ENCODE measurements at places on chromosomes 13 and 19. TPM values are rescaled to one million over a fixed set of nuclear protein-coding genes. Genes with fewer than 3 reads are reported as not detected.

Gene ZSCAN18
- total RNA-seq = 59.0 TPM

- H3K36me3 ChIP-seq = no peaks in the 10 kb centered on the region
- DNase-seq = no peak
- no peak overlapping the region for H3K27ac ChIP-seq
- no peak overlapping the region for H3K4me3 ChIP-seq
- peaks cover 3% of the 10 kb centered on the region for H3K27me3 ChIP-seq
- H3K4me1 ChIP-seq = peaks cover 7% of the 10 kb centered on the region
Measured at GRCh38 chr19:400976-401865, 7.7 kb downstream of the C2CD4C start.

DNA sequence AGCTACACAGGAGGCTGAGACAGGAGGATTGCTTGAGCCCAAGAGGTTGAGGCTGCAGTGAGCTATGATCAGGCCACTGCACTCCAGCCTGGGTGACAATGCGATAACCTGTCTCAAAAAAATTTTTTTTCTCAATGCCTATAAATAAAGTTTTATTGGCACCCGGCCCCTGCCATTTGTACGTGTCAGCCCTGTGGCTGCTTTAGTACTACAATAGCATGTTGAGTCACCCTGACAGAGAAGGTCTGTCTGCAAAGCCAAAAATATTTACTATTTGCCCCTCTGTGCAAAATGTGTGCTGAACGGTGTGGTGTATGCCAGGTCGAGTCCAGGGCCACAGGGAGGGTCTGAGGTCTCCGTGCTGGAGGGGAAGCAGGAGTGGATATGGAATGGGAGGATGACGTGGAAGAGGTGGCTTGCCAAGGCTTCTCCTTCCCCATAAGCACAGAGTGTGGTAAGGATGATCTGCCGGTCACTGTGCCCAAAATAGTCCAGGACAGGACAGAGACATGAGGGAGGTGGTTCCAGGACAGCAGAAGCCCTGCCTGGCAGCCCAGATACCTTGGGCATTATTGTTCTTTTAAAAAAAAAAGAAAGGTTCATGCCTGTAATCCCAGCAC, 10.0 kb downstream of the NMRK2 start:
- H3K36me3 ChIP-seq = no peaks in the 10 kb centered on the region
- no peak overlapping the region for H3K4me3 ChIP-seq
- no peak overlapping the region for H3K27ac ChIP-seq
- no peaks in the 10 kb centered on the region for H3K4me1 ChIP-seq
- DNase-seq = no peak

- H3K4me1 ChIP-seq = no peaks in the 10 kb centered on the region
- no peak for DNase-seq
- H3K27ac ChIP-seq = no peak overlapping the region
- peaks cover 3% of the 10 kb centered on the region for H3K27me3 ChIP-seq
Measured at GRCh38 chr13:110055089-110055488, 251.9 kb downstream of the COL4A1 start.

DNA sequence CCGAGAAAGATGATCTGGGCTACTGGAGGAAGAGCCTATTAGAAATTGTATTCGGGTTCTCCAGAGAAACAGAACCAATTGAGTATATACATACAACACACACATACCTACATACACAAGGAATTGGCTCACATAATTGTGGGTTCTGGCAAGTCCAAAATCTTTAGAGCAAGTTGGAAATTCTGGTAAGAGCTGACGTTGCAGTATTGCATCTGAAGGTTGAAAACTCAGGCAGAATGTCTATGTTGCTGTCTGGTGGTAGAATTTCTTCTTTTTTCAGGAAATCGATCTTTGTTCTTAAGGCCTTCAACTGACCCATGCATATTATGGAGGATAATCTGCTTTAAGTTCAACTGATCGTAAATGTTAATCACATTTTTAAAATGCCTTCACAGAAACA, 15.5 kb upstream of the OLFM4 start:
- no peak for DNase-seq
- peaks cover 18% of the 10 kb centered on the region for H3K27me3 ChIP-seq

DNA sequence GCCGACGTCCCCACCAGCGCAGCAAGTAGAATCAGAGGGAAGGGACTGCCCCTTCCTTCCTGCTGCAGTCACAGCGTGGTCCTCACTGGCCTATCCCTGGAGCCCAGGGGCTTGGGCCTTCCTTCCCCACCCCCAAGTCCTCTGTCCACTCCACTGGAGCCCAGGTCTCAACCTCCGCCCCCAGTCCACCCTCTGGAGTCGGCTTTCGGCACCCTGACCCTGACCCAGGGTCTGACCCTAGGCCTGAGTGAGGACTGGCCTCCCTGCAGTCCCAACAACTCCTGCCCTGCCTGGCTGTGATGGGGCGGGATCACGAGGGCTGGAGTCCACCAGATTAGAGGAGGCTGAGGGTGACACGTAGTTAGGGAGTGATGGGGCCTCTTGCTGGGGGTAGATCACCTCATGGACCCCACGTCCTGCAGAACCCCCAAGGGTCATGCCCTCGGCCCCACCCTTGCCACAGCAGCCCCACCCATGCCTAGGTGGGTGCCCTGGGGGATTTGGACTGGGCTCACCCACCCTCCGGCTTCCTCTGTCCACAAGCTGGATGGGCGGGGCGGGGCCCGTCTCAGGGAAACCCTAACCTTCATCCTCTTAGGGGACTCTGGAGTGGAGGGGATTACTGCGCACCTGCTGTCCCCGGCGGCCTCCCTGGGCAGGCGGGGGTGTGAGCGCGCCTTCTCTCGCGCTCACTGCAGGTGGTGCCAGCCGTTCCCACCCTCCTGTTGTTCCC, 3.8 kb downstream of the RAX2 start:
- peaks cover 2% of the 10 kb centered on the region for H3K4me1 ChIP-seq
- H3K27ac ChIP-seq = no peak overlapping the region
- no peak for DNase-seq

DNA sequence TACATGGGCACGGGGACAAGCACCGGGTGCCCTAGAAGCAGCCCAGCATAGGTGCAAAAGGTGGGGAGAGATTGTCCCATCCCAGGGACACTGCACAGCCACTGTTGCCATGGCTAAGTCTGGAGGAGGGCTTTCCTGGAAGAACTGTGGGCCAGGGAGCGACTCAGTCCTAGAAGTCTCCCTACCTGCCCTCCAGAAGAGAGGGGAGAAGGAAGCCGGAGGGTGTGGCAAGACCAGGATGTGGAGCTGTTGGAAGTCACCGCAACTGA, 2.3 kb upstream of the FBN3 start:
- H3K4me3 ChIP-seq = no peak overlapping the region
- no peak for DNase-seq
- H3K4me1 ChIP-seq = peaks cover 20% of the 10 kb centered on the region
- no peaks in the 10 kb centered on the region for H3K27me3 ChIP-seq
- H3K27ac ChIP-seq = no peak overlapping the region
- H3K36me3 ChIP-seq = no peaks in the 10 kb centered on the region

DNA sequence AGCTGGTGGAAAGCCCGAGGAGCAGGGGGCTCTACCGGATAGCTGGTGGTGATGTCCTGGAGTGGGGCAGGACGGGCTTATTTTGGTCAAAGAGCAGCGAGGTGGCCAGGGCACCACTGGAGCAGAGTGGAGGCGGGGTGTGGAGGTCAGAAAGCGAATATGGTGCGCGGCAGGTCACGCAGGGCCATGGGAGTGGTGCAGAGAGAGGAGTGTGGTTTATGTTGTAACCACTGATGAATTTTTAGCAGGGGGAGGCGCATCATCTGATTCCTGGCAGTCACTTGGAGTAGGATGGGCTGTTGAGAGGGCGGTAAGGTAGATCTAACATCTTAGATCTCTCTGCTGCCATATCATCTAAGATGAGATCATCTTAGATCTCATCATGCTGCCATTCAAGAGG, 1.4 kb upstream of the ZNF414 start:
- peak overlapping the region; percentile 73 for H3K27ac ChIP-seq
- peaks cover 13% of the 10 kb centered on the region for H3K4me1 ChIP-seq
- peak overlapping the region; percentile 94 for H3K4me3 ChIP-seq
- DNase-seq = no peak
- peaks cover 5% of the 10 kb centered on the region for H3K27me3 ChIP-seq

GRCh38 chr19:42003506-42004294, 9.7 kb upstream of the ATP1A3 start:
- H3K4me3 ChIP-seq = no peak overlapping the region
- no peaks in the 10 kb centered on the region for H3K4me1 ChIP-seq

GRCh38 chr13:84542348-84542747, 660.1 kb upstream of the SLITRK1 start:
- no peaks in the 10 kb centered on the region for H3K36me3 ChIP-seq
- H3K4me1 ChIP-seq = no peaks in the 10 kb centered on the region
- DNase-seq = no peak

DNA sequence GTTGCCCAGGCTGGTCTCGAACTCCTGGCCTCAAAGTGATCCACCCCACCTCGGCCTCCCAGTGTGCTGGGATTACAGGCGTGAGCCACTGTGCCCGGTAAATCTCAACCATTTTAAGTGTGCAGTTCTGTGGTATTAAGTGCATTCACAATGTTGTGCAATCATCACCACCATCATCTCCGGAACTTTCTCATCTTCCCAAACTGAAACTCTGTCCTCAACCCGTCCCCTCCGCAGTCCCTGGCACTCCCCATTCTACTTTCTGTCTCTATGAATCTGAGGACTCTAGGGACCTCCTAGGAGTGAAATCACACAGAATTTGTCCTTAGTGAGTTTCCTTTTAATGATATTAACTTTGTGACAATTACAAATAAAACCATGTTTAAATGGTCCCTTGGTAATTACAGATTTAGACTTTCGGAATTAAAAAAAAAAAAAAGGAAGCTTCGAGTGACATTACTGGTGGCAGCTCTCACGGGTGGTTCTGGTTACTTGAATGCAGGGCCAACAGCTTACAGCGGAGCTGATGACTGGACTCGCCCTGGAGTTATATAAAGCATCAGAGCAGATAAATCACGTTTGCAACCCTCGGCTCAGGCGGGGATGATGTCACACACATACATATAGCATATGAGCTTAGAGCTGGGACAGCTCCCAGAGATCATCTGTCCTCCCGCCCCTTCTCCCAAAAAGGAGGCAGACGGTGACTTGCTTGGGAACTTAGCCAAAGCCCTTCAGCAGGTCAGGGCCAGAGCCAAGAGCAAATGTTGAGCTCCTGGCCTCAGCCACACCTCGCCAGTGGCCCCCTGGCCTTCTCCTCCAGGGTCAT, 89.8 kb downstream of the ZNF557 start:
- H3K36me3 ChIP-seq = peaks cover 20% of the 10 kb centered on the region
- peaks cover 5% of the 10 kb centered on the region for H3K4me1 ChIP-seq
- no peak for DNase-seq
